ENCODE measurements at places on chromosomes 6 and 20. TPM values are rescaled to one million over a fixed set of nuclear protein-coding genes. Genes with fewer than 3 reads are reported as not detected.

The RAB44 gene
- not detected for total RNA-seq

The HIVEP1 gene
- total RNA-seq, result 12.4 TPM

The PPIL6 gene
- 2.4 TPM for total RNA-seq

The CFB gene
- total RNA-seq, result 2.1 TPM

The SSTR4 gene
- not detected for total RNA-seq

The SAMHD1 gene
- total RNA-seq, result 6.4 TPM

The EEF1A2 gene
- total RNA-seq, result 141 TPM
